LHCN-M2 (cell line): ENCODE measurements at places on chromosomes 2 and 18.
A peak's percentile ranks its signal among the peaks of the same experiment; 100 is the strongest.

- DNase-seq: no peak
Measured at GRCh38 chr2:23568626-23569190, 183.7 kb downstream of the KLHL29 start.

- DNase-seq: peak; percentile 40
Measured at GRCh38 chr2:66925128-66925527, 472.0 kb upstream of the ETAA1 start.

DNA sequence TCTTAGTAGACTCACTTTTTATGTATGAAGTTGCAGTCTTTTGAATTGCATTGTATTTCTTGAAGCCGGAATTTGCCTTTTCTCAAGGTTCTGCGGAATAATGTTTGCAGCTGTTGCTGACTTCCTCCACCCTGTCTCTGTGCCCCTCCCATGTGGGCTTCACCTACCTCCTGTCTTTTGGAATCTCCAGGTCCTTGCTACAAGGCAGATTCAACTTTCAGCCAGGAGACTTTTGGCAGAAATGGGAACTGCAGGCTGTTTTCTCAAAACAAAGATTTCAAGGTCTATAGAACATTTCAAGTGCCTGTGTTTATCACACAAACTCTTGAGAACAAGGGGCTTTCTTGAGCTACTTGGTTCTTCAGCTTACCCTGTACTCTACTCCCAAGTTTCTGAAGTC lies 25.6 kb downstream of the ZNF236 start:
- DNase-seq: peak; percentile 33

DNA sequence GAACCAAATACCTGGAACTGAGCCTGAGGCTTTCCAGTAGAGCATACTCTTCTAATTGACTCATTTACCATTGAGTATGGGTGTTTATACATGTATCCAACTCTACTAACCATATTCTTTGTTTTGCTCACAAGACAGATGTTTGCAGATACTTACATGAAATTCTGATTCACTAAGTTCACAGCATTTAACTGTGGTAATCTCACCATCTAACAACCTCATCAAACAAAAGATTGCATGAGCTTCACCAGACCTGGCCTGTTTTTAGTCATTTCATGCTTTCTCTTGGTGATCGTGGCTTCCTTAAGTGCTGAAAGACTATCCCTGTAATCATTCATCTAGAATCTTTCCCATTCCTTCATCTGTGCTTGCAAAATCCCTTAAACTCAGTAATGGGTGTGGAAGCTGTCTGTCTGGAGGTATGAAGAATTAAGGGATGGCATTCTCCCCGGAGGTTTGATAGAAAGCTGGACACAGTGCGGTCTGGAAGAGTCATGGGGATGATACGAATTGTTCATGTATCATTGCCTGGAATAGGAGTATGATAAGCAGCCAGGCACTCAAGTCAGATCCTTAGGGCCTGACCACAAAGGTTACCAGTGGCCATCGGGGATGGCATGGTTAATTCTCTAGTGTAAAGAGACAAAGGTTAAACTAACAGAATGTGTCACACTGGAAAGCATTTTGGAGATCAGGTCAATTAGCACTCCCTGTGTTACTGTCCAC lies 42.0 kb upstream of the IL1R1 start:
- peak; percentile 84 for DNase-seq

- DNase-seq: no peak
Measured at GRCh38 chr2:121359716-121360565, 74.9 kb upstream of the TFCP2L1 start.
